Peyer's patch (tissue), 4 donors: ENCODE measurements at places on chromosomes 4 and X. TPM values are rescaled to one million over a fixed set of nuclear protein-coding genes. Genes with fewer than 3 reads are reported as not detected.

DNA sequence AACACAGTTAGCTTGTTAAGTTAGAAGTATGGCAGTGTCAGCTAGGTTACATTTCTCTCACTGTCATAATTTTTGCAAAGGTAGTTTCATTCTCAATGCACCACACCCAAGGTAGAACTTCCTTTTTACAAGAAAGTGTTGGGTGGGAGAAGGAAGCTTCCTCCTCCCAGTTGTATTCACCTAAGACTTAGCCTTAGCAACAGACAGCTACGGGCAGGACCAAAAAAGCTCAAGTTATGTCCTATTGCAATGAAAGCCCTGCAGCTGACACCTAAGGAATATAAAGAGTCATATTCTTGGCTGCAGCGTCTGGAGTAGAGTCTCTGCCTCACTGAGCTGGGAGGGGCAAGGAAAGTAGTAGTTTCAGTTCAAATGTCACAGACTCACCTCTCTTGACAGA lies 25.1 kb upstream of the PRDM8 start:
- no peak for DNase-seq

DNA sequence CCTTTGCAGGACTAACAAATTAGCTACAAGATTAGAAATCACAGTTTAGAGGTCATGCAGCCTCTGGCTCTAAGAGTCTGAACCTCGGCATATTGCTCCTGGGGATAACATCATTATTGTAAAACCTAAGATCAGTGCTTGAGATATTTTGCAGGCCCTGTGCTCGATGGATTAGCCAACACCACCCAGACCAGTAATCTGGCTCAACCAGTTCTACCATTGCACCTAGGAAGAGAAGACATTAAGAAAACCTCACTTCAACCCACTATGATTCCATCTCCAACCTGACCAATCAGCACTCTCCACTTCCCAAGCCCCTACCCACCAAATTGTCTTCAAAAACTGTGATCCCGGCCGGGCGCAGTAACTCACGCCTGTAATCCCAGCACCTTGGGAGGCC lies 43.6 kb downstream of the WFS1 start:
- DNase-seq: no peak

DNA sequence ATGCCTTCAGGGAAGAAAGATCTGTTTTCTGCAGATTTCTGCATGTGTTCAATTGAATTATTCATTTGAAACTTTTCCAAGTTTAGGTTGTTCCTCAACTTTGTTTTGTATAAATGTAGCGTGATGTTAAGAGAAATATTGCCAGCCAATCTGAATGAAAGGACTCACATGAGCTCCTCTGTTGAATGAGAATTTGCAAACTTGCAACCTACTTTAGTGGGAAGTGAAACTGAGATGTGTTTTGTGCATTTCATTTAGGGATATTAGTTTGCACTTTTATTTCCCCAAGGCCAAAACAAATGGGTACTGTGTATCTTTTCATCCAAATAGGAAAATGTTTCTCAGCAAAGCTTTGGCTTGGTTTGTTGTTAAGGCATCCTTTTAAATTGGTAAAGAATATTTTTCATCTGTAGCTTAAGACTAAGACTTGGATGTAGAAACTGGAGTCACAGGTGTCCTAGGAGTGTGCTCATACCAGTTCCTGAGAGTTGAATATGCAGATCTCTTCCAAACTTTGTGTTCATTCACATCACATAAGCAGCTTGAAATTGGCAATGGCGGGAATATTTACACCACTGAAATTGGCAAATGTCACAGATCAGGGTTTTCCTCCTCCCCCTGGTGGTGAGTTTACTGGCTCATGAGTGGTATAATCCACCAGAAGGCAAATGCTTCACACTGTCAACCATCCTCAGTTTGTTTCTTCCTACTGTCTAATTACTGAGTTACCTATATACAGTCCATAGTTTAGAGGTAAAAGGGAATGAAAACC lies 193.6 kb upstream of the BANK1 start:
- no peak for DNase-seq

The KIAA1210 gene
- total RNA-seq: not detected

The SPANXB1 gene
- total RNA-seq: not detected

The GABRE gene
- total RNA-seq: 59.4 TPM

The RPS6KA6 gene
- total RNA-seq: 5.1 TPM
